ENCODE measurements at places on chromosomes 13 and 19. TPM values are rescaled to one million over a fixed set of nuclear protein-coding genes. Genes with fewer than 3 reads are reported as not detected.

GJB2 gene
- total RNA-seq, result 2.7 TPM

ZNF382 gene
- 8.8 TPM for total RNA-seq

- H3K36me3 ChIP-seq, result peaks cover 29% of the 10 kb centered on the region
- H3K27ac ChIP-seq, result peak overlapping the region; percentile 93
- peak overlapping the region; percentile 90 for H3K4me3 ChIP-seq
- H3K27me3 ChIP-seq, result no peaks in the 10 kb centered on the region
- peak; percentile 80 for DNase-seq
- peaks cover 25% of the 10 kb centered on the region for H3K4me1 ChIP-seq
Observed at GRCh38 chr19:48169578-48169938, 586 bp downstream of the LIG1 start.

DNA sequence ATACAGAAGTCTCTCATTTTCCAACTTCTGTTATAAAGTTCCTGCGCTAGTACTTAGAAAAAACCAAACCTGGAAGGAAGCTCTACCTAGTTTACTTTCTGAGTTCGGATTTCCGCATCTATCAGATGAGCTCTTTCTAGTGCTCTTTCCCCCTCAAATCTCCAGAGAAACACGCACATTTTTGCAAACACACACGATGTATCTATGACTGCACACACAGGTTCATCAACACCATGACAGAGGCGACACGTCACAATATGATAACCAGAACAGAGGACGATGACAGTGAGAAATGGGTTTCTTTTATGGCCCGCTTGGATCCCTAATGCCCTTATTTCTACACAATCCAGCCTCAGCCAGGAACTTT lies 629 bp upstream of the LRRC63 start:
- DNase-seq, result peak; percentile 22
- peaks cover under 1% of the 10 kb centered on the region for H3K27me3 ChIP-seq
- H3K27ac ChIP-seq, result peak overlapping the region; percentile 90
- peaks cover 40% of the 10 kb centered on the region for H3K4me1 ChIP-seq

- H3K27ac ChIP-seq, result no peak overlapping the region
- H3K36me3 ChIP-seq, result no peaks in the 10 kb centered on the region
- DNase-seq, result no peak
- peaks cover 15% of the 10 kb centered on the region for H3K4me1 ChIP-seq
Observed at GRCh38 chr13:101523154-101524131, 71.0 kb downstream of the ITGBL1 start.

GRCh38 chr13:110116072-110116487 lies 190.9 kb downstream of the COL4A1 start:
- peaks cover 14% of the 10 kb centered on the region for H3K27me3 ChIP-seq
- no peaks in the 10 kb centered on the region for H3K4me1 ChIP-seq
- DNase-seq, result peak; percentile 46

DNA sequence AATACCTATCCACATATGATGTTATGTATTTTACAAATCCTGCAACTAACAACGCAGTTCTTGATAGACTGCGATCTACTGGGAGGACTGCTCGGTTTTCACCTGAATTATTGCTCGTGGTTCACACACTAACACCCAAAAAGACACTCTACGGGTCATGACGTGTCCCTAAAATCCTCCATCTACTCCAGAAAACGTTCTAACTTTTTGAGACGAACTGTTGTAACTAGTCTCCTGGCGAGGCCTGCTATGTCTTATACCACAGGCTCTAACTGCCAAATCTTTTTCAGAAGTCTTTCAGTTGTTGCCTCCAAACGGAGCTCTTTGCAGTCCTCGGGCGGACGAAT lies 108.2 kb downstream of the KCNRG start:
- H3K4me1 ChIP-seq, result peaks cover 29% of the 10 kb centered on the region
- H3K27me3 ChIP-seq, result peaks cover 26% of the 10 kb centered on the region
- peak overlapping the region; percentile 73 for H3K27ac ChIP-seq
- peaks cover 32% of the 10 kb centered on the region for H3K36me3 ChIP-seq
- no peak for DNase-seq

GRCh38 chr13:112441226-112441625 lies 65.1 kb downstream of the SPACA7 start:
- peaks cover 7% of the 10 kb centered on the region for H3K27me3 ChIP-seq
- no peak overlapping the region for H3K4me3 ChIP-seq
- no peak for DNase-seq
- no peaks in the 10 kb centered on the region for H3K36me3 ChIP-seq
- no peak overlapping the region for H3K27ac ChIP-seq

DNA sequence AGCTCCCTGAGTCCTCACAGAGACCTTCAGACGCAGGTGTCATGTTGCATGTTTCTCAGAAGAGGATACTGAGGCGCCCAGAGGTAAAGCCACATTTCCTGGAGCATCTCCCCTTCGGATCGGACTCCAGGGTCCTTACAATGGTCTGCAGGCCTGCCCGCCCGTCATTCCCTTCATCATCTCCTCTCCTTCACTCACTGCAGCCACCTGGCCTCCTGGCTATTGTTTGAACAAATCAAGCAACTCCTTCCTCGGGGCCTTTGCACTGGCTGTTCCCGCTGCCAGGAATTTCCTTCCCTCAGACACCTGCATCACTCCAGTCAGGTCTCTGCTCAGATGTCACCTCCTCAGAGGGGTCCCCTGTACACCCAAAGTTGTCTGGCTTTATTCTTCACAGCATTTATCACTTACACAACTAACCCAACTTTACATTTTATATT lies 20.3 kb downstream of the CEACAM16 start:
- H3K36me3 ChIP-seq, result peaks cover 3% of the 10 kb centered on the region
- no peak overlapping the region for H3K4me3 ChIP-seq
- H3K27ac ChIP-seq, result no peak overlapping the region
- H3K27me3 ChIP-seq, result no peaks in the 10 kb centered on the region
- peaks cover 24% of the 10 kb centered on the region for H3K4me1 ChIP-seq

DNA sequence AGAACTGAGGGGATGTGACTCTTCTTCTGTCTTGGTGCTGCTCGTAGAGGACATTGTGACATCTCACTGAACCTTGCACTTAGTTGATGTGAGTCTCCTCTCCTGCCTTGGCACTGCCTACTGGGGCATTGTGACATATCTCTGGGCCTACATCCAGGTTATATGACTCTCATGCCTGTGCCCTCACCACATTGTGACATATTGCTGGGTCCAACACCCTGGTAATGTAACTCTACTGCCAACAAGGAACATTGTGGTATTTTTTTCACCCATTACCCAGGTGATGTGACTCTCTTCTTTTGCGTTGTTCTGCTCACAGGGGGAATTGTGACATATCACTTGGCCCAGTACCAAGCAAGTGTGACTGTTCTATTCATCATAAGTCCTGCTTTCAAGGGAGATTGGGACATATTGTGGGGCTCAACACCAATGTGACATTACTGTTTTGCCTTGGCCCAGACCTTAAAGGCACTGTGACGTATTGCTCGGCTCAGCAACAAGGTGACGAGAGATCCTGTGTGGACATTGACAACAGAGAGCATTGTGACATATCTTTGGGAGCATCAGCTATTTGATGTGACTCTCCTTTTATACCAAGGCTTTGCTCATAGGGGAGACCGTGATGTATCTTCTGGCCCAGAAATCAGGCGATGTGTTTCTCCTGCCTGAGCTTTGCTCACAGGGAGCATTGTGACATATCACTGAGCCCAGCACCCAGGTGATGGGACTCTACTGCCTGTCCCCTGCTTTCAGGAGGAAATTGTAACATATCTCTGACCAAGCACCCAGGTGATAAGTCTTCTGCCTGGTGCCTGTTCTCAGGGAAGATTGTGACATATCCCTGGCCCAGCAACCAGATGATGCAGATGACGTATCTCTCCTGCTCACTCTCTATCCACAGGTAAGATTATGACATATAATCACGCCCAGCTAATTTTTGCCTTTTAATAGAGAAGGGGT lies 12.2 kb upstream of the ZNF429 start:
- H3K36me3 ChIP-seq, result peaks cover 8% of the 10 kb centered on the region
- H3K4me3 ChIP-seq, result no peak overlapping the region
- DNase-seq, result no peak
- no peaks in the 10 kb centered on the region for H3K27me3 ChIP-seq
- H3K27ac ChIP-seq, result no peak overlapping the region

DNA sequence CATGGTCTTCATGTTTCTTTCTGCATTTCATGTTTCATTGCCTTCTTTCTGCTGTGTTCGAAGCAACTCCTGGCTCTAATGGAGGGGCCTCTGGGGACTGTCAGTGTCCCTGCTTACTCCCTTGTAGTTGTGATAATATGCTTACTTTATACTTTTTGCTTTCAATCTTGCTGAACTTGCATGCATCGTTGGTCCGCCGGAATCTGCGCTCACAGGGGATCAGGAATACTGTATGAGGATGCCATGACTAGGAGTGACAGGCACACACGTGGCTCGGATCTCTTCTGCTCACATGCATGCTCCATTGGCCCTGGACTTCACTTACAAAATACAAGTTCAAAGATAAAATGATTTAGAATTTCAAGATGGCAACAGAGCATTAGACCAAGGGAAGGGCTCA lies 108.8 kb downstream of the SIPA1L3 start:
- H3K4me3 ChIP-seq, result no peak overlapping the region
- no peak for DNase-seq
- H3K36me3 ChIP-seq, result no peaks in the 10 kb centered on the region
- H3K27ac ChIP-seq, result no peak overlapping the region

DNA sequence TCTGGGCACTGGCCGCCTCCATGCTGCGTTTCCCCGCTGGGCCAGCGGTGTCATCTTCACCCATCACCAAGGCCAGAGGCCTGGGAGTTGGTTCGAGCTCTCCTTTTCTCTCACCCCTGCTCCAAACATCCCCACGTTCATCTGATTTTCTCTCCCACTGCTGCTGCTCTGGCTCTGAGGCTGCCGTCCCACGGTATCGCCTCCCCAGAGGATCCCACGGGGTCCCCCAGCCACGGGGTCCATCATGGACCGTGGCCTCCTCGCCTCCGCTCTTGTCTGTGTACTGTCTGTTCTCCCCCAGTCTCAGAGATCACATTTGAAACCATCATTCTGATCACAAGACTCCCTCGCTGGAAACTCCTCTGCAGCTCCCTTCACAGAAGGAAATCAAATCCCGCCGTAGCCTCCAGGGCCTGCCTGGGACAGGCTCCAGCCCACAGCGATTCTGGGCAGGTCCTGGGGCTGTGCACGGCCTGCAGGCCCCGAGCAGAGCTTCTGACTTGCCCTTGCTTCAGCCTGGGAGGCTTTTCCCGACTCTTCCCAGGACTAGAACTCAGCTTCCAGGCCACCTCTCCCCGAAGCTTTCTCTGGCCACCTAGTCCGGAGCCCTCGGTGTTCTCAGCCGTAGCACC lies 64.2 kb downstream of the SOX1 start:
- H3K4me3 ChIP-seq, result no peak overlapping the region
- no peaks in the 10 kb centered on the region for H3K27me3 ChIP-seq
- no peak overlapping the region for H3K27ac ChIP-seq
- no peaks in the 10 kb centered on the region for H3K36me3 ChIP-seq
- H3K4me1 ChIP-seq, result no peaks in the 10 kb centered on the region

- H3K27me3 ChIP-seq, result no peaks in the 10 kb centered on the region
- H3K36me3 ChIP-seq, result peaks cover 38% of the 10 kb centered on the region
- H3K4me1 ChIP-seq, result peaks cover 3% of the 10 kb centered on the region
- no peak for DNase-seq
Observed at GRCh38 chr19:10830931-10831779, 4.9 kb downstream of the TMED1 start.

- DNase-seq, result no peak
- H3K36me3 ChIP-seq, result peaks cover 44% of the 10 kb centered on the region
- H3K4me3 ChIP-seq, result no peak overlapping the region
- no peak overlapping the region for H3K27ac ChIP-seq
- no peaks in the 10 kb centered on the region for H3K27me3 ChIP-seq
Observed at GRCh38 chr19:40261631-40262030, 23.5 kb downstream of the AKT2 start.

DNA sequence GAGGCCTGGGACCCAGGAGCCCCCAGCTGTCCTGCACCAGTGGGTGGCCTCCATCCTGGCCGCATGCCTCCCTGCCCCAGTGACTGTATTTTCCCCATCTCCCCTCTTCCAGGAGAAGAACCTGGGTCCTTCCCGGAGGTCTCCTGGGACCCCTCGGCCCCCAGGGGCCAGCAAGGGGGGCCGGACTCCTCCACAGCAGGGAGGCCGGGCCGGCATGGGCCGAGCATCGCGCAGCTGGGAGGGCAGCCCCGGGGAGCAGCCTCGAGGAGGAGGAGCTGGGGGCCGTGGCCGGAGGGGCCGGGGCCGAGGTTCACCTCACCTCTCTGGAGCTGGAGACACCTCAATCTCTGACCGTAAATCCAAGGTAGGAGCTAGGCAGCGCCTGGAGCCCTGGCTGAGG lies 4.2 kb downstream of the CCDC9 start:
- DNase-seq, result no peak
- no peak overlapping the region for H3K4me3 ChIP-seq
- peaks cover 57% of the 10 kb centered on the region for H3K36me3 ChIP-seq
- H3K27ac ChIP-seq, result no peak overlapping the region
- H3K27me3 ChIP-seq, result no peaks in the 10 kb centered on the region

DNA sequence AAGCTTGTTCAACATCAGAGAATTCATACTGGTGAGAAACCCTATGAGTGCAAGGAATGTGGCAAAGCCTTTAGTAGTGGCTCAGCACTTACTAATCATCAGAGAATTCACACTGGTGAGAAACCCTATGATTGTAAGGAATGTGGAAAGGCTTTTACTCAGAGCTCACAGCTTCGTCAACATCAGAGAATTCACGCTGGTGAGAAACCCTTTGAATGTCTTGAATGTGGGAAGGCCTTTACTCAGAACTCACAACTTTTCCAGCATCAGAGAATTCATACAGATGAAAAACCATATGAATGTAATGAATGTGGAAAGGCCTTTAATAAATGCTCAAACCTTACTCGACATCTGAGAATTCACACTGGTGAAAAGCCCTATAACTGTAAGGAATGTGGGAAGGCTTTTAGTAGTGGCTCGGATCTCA lies 25.2 kb downstream of the ZNF383 start:
- no peak overlapping the region for H3K4me3 ChIP-seq
- H3K4me1 ChIP-seq, result no peaks in the 10 kb centered on the region
- peaks cover 69% of the 10 kb centered on the region for H3K36me3 ChIP-seq
- no peaks in the 10 kb centered on the region for H3K27me3 ChIP-seq
- no peak for DNase-seq

- H3K27ac ChIP-seq, result no peak overlapping the region
- H3K27me3 ChIP-seq, result peaks cover 31% of the 10 kb centered on the region
- peaks cover 6% of the 10 kb centered on the region for H3K4me1 ChIP-seq
- DNase-seq, result no peak
Observed at GRCh38 chr13:20369886-20370361, 137.8 kb upstream of the GJB6 start.

DNA sequence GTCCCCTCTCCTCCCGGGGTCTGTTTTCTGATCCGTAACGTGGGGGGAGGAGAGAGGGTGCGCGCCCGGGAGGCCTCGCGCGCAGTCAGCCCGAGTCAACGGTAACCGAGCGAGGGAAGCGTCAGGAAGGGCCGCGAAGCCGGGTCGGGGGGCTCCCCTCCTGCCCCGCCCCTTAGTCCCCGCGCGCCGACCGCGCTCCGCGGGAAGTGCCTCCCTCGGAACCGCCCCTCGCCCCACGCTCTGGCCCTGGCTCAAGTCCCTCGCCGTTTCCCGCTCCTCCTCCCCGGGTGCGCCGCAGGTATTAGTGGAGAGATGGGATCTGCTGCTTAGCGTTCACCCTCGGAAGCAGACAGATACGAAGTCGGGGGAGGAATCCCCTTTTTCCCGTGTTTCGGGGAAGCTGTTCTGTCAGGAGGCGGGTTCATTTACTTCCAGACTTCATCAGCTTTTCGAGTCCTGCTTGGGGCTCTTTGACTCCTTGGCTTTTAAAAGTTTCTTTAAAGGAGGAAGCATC lies 770 bp downstream of the HNRNPM start:
- peaks cover 39% of the 10 kb centered on the region for H3K36me3 ChIP-seq
- no peaks in the 10 kb centered on the region for H3K27me3 ChIP-seq
- H3K27ac ChIP-seq, result peak overlapping the region; percentile 73

Data from activated T-helper 2 cell treated with anti-CD3 and anti-CD28 coated beads, Interferon-gamma antibody, Interleukin-2, Interleukin-4, amounts not matched to agents 10 μg/mL and 5 μg/mL and 100 μg/mL, durations not matched to agents 14 hours and 24 hours and 36 hours (primary cell).